ENCODE measurements at places on chromosomes 3 and 15.

GRCh38 chr3:146529021-146529420, 15.4 kb downstream of the PLSCR1 start:
- no peak for DNase-seq

DNA sequence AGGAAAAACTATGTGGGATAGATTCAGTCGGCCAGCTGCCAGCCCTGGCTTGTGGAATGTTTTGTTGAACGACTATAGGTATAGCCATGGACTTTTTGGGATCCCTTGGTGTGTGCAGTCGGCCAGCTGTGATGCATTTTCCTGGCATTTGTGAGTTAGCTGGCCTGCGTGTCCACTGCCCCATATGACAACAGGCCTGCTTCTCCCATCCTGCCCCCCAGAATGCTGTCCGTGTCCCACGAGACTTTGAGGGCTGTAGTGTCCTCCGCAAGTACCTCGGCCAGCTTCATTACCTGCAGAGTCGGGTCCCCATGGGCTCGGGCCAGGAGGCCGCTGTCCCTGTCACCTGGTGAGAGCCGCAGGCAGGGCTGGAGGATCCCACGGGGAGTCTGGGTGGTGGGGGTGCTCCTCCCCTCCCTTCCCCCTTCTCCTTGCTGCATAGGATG, 23.6 kb downstream of the PTPN23 start:
- no peak for DNase-seq

DNA sequence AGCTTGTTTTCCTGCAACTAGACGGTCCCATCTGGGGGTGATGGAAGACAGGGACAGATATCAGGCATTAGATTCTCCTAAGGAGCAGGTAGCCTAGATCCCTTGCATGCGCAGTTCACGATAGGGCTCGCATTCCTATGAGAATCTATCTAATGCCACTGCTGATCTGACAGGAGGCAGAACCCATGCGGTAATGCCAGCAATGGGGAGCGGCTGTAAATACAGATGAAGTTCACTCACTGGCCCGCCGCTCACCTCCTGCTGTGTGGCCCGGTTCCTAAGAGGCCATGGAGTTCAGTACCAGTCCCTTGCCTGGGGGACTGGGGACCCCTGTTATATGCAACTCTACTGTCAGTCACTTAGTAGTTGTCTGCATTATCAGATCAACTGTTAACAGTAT, 7.9 kb upstream of the DENND6A start:
- DNase-seq = no peak

- DNase-seq = no peak
Observed at GRCh38 chr3:115627180-115628074, 4.1 kb downstream of the GAP43 start.

- no peak for DNase-seq
Observed at GRCh38 chr3:159151130-159151529, 349.3 kb downstream of the MFSD1 start.

DNA sequence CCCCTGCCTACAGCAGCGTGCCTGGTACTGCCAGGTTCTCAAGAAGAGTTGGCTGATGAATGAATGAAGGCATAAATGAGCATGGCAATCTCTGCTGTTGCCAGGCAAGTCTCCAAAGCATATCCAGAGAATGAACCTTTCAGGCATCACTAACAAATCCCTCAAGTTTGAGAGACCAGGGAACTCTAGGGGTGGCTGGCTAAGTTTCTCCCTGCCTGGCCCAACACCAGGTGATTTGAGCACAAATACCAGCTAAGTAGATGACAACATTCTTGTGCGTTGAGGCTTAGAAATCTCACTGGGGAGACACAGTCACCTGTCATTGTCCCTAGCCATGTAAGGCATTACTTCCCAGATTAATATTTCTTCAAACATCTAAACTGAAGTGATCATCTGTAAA, 81.4 kb upstream of the PTX3 start:
- DNase-seq = no peak

GRCh38 chr3:60497902-60498301, 753.4 kb downstream of the FHIT start:
- no peak for DNase-seq

DNA sequence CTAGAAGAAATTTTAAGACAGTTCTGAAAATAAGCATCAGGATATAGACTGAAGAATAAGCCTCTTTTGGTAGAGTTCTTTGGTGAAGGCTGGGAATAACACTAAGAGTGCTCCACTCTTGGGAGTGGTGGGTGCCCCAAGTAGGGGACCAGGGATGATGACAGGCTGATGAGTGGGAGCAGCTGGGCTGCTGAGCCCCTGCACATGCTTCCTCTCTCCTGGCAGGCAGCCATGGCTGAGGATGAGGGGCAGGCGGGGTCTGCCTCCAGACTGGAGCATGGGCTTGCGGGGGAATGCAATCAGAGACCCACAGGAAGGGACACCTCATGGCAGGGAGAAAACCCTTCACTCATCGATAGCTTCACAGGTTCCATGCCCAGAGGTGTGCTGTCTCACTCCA, 72.6 kb upstream of the RORA start:
- no peak for DNase-seq

DNA sequence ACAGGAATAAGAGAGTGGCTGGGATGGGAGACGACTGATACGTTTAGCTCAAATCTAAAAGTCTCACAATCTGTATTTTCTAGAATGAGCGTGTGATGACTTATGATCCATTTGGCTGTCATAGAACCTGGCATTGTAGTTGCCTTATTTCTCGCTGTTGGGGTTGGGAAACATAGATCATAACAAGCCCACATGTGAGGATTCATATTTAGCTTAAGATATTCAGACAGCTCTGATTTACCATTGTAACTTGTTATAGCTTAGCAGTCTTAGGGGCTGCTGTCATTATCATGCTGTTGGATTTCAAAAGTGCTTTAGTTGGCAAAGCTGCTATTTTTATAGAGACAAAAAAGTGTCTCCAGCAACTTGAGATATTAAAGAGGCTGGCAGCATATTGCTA, 871.3 kb downstream of the ZPLD1 start:
- no peak for DNase-seq

GRCh38 chr3:59444294-59444671, 394.5 kb upstream of the CFAP20DC start:
- DNase-seq = peak; percentile 37

DNA sequence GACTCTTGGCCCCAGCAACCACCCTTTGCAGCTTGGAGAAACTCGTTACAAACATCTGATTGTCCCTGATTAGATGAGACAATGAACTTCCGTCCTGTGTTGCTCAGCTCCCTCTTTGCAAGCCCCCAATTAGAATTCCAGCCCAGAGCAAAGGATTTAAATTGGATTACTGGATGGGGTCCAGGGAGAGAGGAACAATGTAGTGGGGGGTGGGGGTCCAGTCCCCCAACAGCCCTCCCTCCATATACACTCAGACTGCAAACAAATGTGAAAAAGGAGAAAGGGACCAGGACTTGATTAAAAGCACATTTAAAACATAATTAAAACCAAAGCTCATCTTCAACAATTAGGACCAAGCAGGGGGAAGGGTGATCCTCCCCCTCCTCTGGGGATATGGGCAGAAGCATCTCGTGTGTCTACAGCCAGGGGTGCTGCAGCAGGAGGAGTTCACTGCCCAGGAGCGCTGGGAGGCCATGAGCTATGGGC, 71.7 kb upstream of the TMEM115 start:
- DNase-seq = no peak

DNA sequence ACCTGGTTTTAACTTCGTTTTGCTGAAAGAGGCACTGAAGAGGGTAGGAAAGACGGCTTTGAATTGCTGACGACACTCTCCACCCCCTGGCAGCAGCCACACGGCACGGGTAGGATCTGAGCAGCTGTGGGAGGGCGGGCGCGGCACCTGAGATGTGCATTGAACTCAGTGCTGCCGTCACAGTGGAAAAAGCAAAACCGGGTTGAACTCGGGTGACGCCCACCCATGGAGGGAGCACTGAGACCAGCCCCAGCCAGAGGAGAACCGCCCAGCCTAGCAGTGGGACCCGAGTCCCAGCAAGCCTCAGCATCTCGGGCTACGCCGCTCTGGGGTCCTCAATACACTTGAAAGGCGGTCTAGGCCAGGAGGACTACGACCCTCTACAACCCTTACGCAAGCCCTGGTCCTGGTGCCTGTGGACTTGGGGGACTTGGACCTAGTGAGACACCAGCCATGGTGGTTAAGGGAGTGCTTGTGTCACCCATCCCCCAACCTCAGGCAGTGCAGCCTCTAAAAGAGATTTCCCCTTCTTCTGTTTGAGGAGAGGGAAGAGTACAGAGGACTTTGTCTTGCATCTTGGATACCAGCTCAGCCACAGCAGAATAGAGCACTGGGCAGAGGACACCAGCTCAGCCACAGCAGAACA, 50.0 kb upstream of the RPL35A start:
- no peak for DNase-seq

GRCh38 chr3:108157273-108157672, 65.0 kb downstream of the IFT57 start:
- DNase-seq = no peak

- DNase-seq = no peak
Observed at GRCh38 chr15:78315686-78316282, 16.4 kb upstream of the SKIC8 start.

- DNase-seq = no peak
Observed at GRCh38 chr3:156509189-156510174, 45.4 kb downstream of the SSR3 start.

GRCh38 chr3:102089904-102090720, 240.8 kb downstream of the NFKBIZ start:
- DNase-seq = no peak

DNA sequence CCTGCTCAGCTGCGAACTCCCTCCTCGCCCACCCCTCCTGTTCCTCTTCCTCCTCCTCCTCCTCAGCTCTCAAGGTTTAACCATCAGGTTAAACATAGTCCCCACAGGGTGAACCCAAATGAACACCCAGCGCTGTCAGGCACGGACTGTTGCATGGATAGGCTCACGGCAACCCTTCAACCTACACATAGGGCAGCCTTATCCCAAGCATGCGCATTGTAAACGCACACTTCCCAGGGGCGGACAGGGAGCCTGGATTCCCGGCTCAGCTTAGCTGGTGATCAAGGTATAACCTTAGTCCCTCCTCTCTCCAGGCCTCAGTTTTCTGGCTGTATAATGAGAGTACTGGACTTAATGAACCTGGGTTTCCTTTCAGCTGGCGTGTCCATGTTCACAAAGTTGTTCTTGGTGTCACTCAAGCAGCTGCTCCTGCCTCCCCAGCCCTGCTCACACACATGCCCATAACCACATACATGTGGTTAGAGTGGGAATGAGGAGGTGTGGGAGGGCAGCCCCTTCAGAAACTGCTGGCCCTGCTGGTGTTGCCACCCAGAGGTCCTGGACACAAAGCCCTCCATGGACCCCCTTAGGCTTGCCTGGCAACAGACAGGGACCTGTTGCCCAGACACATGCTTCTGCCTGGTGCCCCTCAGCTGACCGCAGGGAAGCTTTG, 20.9 kb upstream of the VPS33B start:
- DNase-seq = no peak
